CD4-positive, alpha-beta T cell treated with Interleukin-4 for 4 hours (primary cell): ENCODE measurements at places on chromosomes 3 and 15.
A peak's percentile ranks its signal among the peaks of the same experiment; 100 is the strongest.

- peak; percentile 70 for DNase-seq
These were observed 37.5 kb upstream of the STIMATE start for GRCh38 chr3:52934630-52935530.

DNA sequence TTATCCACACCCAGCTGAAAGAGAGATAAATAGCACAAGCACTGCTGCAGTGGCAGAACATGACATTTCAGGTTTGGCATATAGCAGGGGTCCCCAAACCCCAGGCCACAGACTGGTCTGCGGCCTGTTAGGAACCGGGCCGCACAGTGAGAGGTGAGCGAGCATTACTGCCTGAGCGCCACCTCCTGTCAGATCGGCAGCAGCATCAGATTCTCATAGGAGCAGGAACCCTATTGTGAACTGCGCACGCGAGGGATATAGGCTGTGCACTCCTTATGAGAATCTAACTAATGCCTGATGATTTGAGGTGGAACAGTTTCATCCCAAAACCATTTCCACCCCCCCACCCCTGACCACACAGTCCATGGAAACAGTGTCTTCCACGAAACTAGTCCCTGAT lies 54.6 kb downstream of the CCR4 start:
- no peak for DNase-seq

DNA sequence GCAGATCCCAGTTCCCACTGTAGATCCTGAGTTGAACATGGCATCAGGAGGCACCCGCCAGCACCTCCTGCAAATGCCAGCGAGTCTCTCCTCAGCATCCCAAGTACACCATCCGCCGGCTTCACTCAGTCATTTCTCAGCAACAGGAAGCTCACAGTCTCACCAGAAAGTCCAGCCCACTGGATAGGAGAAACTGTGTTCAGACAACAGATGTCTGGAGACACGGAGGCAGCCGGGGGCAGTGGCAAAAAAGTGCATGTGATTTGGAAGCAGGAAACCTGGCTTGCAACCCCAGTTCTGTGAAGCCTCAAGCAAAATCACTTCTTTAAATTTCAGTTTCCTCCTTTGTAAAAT lies 68.7 kb downstream of the SRGAP3 start:
- DNase-seq, result no peak

DNA sequence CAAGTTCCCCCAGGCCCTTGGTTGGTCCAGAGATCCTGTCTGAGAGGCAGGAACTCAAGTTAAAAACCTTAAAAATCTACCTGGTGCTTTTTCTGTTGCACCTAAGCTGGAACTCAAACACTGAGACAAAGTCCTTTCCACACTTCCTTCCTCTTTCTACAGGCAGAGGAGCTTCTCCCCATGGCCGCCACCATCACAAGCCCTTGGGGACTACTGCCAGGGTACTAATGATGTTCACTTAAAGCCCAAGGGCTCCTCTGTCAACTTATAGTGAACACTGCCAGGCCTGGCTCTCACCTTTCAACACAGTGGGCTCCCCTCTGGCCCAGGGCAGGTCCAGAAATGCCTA lies 26.0 kb downstream of the TM4SF18 start:
- DNase-seq, result no peak

GRCh38 chr3:71072986-71073385 lies 510.5 kb downstream of the FOXP1 start:
- no peak for DNase-seq

- DNase-seq, result no peak
These were observed 701.4 kb upstream of the LMCD1 start for GRCh38 chr3:7800006-7800780.

GRCh38 chr15:77014132-77015081 lies 19.5 kb downstream of the PSTPIP1 start:
- peak; percentile 35 for DNase-seq

DNA sequence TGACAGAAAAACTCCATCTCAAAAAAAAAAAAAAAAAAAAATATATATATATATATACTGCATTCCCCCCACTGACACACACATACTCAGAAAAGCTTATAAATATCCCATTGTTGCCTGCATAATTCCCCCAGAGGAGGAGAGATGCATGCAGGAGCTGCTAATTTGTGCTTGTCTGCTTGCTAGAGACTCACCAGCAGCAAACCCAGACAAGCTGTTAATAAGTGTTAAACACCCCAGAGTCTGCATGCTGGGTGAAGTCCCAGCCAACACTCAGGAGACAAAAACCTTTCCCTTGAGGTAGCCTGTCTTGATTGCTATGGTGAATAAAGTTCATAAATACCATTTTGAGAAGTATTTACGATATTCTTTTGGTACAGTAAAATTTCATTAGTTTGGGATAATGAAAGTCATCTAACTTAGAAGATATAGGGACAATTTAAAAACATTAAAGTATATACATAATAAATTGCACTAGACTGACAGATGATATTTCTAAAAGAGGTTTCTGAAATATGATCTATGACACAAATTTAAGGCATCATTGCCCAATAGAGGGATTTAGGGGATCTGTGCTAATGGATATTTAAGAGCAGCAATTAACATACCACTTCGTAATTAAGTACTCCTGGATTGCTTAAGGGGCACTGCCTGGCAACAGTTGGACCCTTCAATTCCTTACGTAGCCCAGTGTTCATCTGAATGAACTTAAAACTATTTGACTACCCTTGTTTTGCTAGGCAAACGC lies 400.0 kb upstream of the C2CD4B start:
- DNase-seq, result no peak

DNA sequence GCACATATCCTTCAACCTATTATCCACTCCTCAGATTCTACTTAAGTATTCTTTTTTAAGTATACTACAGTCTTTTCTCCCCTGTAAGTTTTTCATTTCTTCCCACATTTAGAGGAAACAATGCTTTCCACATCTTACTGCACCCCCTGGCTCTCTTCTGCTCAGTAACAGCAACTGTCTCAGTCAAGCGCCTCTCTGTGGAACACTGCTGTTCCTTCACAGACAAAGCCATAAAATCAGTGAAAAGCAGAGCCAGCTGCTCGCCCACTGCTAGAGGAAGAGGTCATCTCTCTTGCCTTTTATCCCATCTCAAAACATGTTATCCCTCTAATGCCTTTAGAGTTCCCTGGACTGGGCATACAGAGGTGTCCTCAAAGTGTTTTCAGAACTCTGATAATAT lies 24.8 kb downstream of the SERP1 start:
- no peak for DNase-seq

GRCh38 chr15:25790000-25790660 lies 73.0 kb downstream of the ATP10A start:
- no peak for DNase-seq

GRCh38 chr15:89308236-89308635 lies 26.4 kb downstream of the POLG start:
- DNase-seq, result no peak

DNA sequence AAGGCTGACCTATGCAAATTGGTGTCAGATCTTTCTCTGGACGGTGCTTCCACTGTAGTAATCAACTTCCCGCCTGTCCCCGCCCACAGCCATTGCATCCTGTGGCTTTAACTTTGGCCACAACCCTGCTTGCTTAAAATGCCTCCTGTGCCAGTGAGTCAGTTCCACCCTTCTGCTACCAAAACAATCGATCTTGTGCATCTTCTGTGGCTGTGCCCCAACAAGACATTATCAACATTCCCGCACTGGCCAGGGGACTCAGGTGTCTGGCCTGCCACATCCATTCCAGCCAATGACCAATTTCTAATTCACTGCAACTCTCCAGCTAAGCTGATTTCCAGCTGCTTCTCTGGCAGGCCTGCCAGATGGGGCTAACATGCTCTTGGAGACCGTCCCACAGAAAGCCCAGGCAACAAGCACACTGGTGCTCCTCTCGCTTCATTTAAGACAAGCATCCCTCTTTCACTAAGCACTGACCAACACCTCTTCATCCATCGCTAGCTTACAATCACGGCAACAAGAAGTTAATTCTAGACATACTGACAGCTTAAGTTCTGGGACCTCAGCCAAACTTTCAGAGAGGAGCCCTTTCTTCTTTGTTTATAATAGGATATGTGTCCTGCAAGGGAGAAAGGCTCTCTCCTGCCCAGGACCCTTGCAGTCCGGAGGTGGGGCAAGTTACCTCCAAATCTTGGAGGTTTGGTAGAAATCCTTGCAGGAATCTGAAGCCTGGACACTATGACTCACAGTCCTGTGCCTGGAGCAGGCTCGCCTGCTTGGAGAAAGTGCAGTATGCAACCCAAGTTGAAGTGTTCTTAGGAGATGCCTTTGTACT lies 6.7 kb downstream of the CA12 start:
- no peak for DNase-seq

DNA sequence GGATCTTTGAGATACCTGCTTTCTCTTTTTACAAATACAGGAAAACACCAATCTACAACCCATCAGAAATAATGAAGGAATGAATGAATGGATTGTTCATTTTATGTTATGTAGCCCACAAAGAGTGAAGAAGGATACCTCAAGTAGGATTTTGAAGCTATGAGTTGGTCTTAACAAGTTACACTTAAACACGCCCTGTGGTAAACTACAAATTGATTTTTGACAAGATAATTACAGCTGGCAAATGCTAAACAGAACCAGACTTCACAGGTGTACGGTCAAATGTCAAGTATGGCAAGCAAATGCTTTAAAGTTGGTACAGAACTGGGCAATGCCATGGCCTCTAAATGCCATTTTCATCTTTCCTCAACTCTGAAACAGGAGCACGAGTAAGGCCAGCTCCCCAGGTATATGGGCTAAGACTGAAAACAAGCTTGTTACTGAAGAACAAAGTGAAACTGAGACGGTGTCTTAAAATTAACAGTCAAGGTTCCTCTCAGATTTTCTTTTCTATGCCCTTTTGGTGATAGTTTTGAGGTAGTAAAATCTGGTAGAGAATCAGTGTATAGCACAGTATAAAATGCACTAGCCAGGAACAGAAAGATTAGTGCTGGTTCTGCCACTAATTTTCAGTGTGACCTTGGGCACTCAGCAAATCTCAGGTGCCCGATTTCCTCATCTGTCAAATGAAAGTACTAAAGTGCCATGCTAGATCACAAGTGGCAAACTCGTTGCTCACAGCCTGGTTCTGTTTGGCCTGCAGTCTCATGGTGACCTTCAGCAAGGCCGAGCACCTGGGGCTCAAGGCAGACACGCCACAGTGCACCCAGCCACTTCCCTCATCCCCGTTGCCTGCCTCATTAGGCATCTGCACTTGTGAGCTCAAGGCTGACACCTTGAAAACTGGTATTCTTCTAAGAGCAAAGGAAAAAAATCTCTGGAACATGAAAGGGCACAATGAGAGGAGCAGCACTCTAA lies 9.5 kb downstream of the RUVBL1 start:
- DNase-seq, result peak; percentile 20
